ENCODE measurements at places on chromosomes 3 and 15.

DNA sequence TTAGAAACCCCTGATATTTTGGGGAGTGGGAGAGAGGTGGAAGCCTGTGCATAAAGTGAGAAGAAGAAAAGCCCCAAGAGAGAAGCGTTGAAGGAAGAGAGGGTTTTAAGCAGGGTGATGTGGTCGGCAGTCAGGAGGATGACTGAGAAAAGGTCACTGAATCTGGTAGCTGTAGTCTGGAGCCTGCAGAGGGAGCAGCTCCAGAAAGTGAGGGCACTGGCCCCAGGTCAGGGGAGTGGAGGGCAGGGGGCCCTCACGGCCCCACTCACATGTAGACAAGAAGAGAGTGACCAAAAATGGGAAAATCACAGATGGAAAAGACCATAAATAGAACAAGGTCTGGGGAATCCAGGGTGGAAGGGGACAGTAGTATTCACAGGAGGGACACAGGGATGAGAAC is 105.5 kb downstream of the RYK start:
- no peak for DNase-seq

DNA sequence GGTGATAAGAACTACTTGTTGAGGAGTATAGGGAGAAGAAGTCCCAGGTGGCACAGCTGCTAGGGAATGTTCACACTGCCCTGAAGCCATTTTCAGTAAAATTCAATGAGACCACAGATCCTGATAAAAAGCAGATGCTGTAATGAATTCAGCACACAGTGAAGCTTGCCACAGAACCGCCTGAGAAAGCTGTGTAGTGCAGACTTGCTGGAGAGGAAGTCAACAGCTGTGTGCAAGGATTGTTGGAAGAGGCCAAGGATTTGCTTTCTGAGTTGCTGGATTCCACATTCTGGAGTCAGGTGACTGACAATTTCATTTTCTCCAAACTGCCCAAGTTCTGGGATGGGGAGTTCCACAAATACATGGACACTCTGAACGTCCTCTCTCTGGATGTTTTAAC is 70.9 kb downstream of the ANP32A start:
- DNase-seq, result no peak

DNA sequence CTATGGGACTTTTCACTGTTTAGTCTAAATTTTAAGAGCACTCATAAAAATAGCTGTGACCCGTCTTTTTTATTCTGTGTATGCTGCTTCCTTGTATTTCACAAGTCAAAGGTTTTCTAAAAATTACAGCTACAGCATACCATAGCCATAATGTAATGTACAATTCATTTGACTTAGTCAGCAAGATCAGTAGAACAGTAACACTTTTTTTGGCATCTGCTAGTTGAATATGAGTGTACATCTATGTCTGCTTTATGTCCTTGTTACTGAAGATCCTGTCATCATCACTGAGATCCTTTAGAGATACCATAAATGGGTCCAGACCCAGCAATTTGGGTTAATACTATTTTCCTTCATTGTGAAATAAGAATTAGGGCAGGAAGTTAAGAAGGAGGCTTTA is 42.2 kb downstream of the CMSS1 start:
- DNase-seq, result no peak

DNA sequence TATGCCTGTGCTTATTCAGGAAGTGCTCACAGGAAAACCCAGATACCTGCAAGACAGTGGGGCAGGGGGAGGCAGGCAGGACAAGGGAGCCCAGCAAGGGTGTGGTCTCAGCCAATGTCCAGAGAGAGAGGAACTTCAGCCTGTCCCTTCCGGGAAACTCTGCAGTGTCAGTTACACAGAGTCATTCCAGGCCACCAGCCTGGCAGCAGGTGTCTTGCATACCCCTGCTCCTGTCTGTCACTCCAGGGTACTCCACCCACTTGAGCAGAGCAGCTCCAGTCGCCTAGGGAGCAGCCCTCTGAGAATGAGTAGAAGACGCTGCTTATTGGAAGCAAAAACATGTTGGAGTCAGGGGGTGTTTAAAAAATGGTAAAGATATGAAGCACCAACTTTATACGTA is 431.2 kb upstream of the RGMA start:
- no peak for DNase-seq

DNA sequence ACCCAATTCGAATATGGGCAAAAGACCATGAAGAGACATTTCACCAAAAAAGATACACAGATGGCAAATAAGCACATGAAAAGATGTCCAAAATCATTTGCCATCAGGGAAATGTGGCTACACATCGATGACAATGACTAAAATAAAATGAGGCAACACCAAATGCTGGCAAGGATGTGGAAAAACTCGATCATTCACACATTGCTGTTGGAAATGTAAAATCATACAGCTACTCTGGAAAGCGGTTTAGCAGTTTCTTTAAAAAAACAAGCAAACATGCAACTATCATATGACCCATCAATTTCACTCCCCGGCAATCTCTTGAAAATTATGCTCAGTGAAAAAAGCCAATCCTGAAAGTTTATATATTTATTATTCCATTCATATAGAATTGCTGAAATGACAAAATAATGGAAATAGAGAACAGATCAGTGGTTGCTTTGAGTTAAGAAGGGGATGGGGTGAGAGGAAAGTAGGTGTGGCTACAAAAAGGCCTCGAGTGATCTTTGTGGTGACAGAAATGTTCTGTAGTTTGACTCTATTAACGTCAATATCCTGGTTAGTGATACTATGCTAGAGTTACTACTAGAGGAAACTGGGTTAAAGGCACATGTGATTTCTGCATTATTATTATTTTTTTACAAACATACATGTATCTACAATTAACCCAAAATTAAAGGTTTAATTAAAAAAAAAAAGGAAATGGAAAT is 45.0 kb downstream of the DLG1 start:
- no peak for DNase-seq

GRCh38 chr15:73295630-73296286 is 73.0 kb downstream of the HCN4 start:
- DNase-seq, result no peak

DNA sequence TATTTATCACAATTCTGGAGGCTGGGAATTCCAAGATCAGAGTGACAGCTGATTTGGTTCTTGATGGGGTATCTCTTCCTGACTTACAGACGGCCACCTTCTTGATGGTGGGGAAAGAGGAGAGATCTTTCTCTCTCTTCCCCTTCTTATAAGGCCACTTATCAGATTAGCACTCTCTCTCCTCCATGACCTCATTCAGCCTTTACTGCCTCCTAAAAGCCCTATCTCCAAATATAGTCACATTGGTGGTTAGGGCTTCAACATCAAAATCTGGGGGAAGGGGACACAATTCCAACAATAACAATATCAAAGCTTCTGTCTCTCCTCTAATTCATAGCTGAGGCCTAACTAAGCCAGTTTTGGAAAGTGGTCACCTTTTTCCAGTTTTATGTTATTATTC is 91.7 kb upstream of the MBNL1 start:
- no peak for DNase-seq

DNA sequence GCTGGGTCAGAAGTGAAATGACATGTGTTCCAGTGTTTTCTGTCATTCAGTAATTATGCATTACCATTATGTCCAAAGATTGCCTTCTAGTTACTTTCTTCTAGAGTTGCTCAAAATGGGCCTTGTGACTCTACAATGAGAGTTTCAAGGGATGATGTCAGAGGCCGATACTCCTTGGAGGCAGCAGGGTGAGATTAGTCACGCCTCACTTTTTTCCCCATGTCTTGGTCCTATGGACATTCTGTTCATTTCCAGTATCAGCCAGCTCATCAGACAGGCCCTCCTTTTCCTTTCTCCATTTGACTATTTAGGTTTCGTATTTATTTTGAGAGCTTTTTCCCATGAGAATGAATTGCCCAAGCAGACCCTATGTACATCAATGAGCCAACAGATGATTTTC is 17.5 kb downstream of the VGLL3 start:
- DNase-seq, result no peak

- DNase-seq, result no peak
Observed at GRCh38 chr3:22606938-22607337, 596.2 kb upstream of the UBE2E2 start.

- DNase-seq, result no peak
Observed at GRCh38 chr15:91535856-91536500, 317.5 kb upstream of the SLCO3A1 start.

DNA sequence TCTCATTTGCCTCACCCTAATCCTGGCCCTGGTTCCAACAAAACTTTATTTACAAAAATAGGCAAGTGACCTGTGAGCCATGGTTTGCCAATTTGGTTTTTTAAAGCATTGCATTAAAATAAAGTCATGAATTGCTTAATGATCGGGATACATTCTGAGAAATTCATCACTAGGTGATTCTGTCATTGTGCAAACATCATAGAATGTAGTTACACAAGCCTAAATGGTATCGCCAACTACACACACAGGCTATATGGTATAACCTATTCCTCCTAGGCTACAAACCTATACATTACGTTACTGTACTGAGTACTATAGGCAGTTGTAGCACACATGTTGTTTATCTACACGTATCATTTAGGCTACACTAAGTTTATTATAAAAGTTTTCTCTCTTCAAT is 45.9 kb upstream of the SSR3 start:
- DNase-seq, result no peak

DNA sequence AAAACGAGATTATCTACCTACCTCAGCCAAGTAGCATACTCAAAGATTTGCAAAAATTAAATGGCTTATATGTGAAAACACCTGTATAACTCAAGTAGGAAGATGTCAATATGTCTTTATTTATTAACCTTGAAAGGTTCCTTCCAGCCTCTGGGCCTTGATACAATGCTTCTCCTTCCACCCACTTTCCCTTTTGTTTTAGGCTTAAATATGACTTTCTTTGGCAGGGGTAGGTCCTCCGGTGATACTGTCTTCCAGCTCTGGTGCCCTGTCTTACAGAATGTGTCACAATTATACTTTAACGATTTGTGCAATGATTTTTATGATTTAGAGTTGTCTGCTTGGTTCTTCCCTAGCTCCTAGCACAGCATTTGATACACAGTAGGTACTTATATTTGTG is 4.1 kb downstream of the LINS1 start:
- no peak for DNase-seq

- DNase-seq, result no peak
Observed at GRCh38 chr15:38362355-38362754, 91.6 kb upstream of the FAM98B start.

DNA sequence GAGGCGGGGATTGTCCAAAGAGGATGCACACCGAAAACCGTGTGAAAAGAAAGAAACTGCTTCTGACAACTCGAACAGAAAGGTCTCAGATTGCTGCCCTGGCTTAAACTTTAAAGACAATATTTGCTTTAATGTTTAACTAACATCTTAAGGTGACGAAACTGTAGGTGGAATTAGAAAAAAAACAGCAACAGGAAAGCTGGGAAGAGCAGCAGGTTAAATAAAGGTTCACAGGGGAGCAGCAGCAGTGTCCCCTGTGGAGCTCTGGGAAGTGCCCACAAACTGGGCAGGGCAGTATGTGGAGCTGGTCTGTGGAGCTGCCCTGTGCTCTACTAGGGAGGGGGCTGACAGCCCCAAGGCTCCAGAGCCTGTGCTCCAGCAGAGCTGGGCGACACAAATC is 25.4 kb downstream of the RUVBL1 start:
- no peak for DNase-seq

DNA sequence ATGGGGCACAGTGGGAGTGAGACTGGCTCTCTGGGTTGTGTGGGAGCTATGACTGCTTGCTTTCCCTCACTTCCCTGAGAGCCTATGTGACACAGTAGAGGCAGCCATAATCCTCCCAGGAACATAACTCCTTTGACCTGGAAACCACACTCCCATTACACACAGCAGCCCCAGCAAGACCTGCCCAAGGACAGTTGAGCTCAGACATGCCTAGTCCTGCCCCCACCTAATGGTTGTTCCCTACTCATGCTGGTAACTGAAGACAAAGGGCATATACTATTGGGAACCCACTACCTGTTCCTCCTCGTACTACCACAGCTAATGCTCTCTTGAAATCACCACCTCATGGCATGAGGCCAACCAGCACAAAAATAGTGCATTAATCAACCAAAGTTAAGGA is 550.4 kb upstream of the ARPP21 start:
- DNase-seq, result no peak

DNA sequence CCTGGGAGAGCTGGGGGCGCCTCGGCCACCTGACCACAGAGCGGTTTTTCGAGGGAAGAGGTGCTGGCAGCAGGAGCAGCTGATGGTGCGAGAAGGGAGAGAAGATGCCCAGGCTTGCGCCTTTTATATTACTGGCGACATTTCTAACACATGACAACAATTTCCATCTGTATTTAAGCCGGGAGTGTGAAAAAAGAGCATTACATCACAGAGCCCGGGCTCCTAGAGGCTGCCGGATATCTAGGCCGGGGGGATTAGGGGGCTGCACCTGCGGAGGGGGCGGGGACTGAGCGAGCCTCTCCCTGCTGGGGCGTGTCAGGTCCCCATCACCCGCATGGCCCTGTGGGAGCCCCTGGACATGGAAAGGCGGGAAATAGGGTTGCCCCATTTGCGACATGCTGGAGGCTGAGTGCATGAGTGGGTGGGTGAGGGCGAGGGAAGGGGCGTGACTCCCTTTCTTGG is 440.7 kb downstream of the MAGI1 start:
- no peak for DNase-seq

- DNase-seq, result no peak
Observed at GRCh38 chr3:156373095-156373494, 181.8 kb downstream of the SSR3 start.

DNA sequence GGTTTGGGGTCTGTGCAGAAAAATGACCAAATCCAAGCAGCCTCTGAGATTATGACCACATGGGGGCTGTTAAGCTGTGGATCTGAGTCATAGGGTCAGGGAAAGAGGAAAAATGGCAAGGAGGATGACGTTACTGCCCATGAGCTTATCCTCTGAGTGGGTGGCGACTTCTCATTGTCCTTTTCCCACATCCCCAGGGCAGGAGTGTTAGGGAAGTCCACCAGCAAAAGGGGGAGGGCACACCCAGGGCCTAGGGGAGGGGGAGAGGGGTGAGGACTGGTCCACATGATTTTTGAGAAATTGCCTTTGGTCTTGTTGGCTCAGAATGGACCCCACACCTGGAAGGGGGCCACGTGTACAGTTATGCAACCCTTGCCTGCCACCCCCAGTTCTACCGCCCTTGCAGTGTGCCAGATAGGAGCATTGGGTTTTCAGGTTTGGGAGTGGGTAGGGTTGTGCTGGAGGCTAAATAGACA is 2.6 kb downstream of the CD276 start:
- no peak for DNase-seq

- no peak for DNase-seq
Observed at GRCh38 chr3:137768361-137769321, 4.5 kb downstream of the SOX14 start.

DNA sequence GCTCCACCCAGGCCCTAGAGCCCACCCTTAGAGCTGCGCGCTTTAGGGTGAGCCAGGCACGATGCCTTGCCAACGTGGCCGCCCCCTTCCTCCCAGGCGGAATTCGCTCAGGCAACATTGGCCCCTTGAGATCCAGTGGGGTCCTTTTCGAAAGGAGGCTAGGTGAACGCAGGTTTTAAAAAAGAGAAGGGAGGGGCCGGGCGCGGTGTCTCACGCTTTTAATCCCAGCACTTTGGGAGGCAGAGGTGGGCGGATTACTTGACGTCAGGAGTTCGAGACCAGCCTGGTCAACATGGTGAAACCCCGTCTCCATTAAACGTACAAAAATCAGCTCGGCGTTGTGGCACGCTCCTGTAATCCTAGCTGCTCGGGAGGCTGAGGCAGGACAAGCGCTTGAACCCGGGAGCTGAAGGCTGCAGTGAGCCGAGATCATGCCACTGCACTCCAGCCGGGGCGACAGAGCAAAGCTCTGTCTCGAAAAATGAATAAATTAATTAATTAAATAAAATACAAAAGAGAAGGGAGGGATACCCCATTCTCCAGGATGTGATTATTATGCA is 984 bp upstream of the RPP25 start:
- no peak for DNase-seq

Data from activated CD4-positive, alpha-beta T cell treated with anti-CD3 and anti-CD28 coated beads for 4 hours (primary cell).